ENCODE measurements at places on chromosomes 5 and 9.

GRCh38 chr5:56812110-56812509 lies 3.2 kb upstream of the MAP3K1 start:
- no peak for DNase-seq

GRCh38 chr5:171162165-171162564 lies 146.9 kb upstream of the TLX3 start:
- DNase-seq: no peak

DNA sequence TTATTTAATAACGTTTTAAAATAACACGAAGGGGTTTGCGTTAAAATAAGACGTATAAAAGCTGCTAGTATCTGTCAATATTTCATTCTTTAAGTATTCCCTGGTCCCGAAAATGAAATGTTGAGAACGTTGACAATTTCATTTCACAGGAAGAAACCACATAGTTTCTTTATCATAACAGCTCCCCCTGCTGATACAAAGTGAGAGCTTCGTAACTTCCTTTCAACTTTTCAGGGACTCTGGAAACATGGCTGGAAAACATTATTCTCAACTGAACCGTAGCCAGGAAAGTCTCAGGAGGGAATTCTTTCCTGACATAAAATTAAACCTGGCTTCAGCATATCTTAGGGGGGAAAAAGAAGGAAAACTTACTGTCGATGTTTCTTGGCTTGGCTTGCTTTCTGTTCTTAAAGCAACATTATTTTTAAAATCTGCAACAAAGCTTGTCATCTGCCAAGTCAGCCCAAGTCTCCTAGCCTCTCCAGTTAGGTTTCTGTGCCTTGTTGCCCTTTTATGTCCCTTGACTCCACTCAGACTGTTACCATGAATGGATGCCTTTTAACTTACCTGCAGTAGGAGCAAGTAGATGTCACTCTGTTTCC lies 122.9 kb upstream of the DAB2 start:
- peak; percentile 68 for DNase-seq

GRCh38 chr9:133932181-133932580 lies 59.9 kb downstream of the VAV2 start:
- DNase-seq: no peak

GRCh38 chr9:77427256-77427927 lies 220.7 kb downstream of the GNA14 start:
- DNase-seq: no peak

GRCh38 chr5:134590992-134591659 lies 41.5 kb downstream of the SAR1B start:
- no peak for DNase-seq

GRCh38 chr5:66553368-66553912 lies 42.8 kb upstream of the MAST4 start:
- no peak for DNase-seq

GRCh38 chr5:145682197-145682899 lies 152.8 kb downstream of the PRELID2 start:
- no peak for DNase-seq

DNA sequence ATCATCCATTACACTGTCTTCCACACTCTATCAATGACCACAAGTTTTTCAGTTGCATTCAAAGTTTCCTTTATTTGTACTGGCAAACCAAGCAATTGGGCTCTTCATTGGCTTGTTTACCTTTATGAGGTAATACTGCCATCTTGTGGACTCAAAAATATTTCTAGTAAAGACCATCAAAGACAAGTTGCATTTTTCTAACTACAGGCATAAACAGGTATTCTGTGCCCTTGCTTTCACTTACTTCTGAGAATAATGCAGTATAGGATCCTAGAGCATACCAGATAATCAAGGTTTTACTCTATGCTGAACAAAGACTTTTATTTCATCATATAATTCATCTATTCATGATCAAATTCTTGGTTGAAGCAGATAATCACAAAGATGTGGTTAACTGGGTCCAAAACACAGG lies 173.7 kb upstream of the POU5F2 start:
- DNase-seq: peak; percentile 52

DNA sequence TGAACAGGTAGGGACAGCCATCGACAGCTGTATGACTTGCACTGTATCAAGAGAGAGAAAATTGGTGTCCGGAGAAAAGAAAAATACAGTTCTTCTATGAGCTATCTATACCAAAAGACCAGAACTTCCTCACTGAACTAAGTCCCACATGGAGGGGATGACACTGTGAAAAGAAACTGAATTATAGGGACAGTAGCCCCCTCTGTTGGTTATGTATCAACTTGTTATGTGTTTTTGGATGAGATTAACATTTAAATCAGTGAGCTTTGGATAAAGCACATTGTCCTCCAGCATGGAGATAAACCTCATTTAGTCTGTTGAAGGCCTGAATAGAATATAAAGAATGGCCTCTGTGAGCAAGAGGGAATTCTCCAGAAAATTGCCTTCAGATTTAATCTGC lies 176.6 kb upstream of the SH3GL2 start:
- DNase-seq: peak; percentile 51

GRCh38 chr9:86846656-86847055 lies 100.7 kb downstream of the GAS1 start:
- no peak for DNase-seq

DNA sequence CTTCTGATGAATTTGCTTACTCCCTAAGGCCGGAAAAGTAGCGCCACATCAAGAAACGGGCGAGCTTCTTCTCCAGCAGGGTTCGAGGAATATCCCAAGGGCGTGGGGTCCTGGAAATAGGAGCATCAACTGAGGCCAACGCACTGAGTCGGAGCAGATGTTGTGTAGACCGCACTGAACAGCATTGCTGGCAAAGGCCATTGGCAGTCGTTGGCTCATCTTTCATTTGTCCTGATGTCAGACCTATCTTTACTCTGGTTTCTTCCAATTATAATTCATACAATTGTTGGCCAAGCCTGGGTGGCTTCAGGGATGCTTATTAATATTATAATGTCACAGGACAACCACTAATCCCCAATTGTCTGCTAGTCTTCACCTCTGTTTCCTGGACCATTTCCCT lies 26.5 kb downstream of the ZBTB34 start:
- no peak for DNase-seq

GRCh38 chr5:142568283-142568995 lies 117.5 kb downstream of the FGF1 start:
- no peak for DNase-seq

DNA sequence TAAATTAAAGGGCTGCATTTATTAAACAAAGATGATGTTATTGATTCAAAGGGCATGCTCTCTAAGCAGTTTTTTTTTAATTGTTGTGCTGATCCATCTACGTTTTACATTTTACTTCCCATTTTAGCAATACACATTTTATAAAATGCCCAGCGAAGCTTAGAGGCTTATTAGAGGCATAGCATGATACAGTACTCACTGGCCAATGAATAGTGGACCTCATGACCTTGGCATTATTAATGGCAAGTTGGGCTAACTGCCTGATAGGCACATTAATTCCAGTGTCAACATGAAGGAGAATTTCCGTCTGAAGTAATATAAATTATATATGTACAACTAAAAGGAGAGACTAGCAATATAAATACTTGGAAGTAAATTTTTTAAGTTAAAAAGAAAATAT lies 837.2 kb downstream of the EFNA5 start:
- no peak for DNase-seq

- no peak for DNase-seq
These were observed 45.8 kb downstream of the PLPP7 start for GRCh38 chr9:131335368-131335755.

DNA sequence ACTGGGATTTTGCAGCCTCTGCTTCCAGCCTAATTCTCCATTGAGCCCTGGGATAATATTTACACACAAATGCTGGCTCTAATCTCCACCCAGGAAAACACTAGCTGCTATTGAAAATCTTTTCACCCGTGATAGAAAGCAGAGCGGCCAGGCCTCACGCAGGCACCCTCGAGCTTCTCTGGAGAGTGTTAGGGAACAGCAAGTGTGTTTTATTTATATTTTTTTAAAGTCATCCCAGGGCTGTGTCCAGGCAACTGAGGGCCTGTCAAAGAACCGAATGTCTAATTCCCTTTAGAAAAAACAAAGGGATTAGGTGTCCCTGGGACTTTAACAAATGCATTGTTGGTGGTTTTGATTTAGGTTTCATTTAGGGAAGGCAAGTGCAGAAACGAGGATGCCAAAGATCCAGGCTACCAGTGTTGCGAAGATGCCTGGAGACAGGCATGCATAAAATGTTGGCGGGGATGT lies 51.2 kb upstream of the SPRY4 start:
- no peak for DNase-seq

GRCh38 chr9:114538241-114538640 lies 33.0 kb upstream of the WHRN start:
- peak; percentile 18 for DNase-seq

- no peak for DNase-seq
These were observed 2.8 kb upstream of the HSDL2 start for GRCh38 chr9:112377087-112377486.

GRCh38 chr5:100252944-100253343 lies 282.2 kb upstream of the FAM174A start:
- DNase-seq: no peak

DNA sequence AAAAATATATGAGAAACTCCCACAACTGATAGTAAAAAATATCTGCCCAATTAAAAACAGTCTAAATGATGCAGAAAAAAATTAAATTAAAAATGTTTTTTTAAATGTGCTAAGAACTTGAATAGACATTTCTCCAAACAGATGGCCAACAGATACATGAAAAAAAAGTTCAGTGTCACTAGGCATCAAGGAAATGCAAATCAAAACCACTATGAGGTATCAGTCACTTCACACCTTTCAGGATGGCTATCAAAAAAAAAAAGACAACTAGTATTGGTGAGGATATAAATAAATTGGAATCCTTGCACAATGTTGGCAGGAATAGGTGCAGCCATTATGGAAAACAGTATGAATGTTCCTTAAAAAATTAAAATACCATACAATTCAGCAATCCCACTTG lies 16.6 kb downstream of the ZNF131 start:
- no peak for DNase-seq

DNA sequence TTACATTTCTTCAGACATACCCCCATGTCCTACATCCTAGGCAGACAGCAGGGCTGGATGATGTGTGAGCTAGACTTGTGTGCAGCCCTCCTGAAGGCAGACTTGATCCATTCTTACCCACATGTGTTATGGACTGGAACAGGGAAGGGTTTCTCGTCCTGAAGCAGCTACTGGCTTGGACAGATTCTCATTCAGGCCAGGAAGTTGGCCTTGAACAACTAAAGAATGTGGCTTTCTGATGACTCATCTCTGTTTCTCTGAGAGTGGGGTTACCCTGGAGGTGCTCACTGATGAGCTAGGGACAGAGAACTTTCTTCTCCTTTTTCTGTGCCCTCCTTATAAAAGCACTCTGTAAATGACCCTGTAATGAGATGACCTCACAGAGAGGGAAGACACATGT lies 246.5 kb downstream of the PCSK5 start:
- DNase-seq: peak; percentile 57

- DNase-seq: peak; percentile 37
These were observed 750 bp downstream of the DNM1 start for GRCh38 chr9:128203707-128204551.

DNA sequence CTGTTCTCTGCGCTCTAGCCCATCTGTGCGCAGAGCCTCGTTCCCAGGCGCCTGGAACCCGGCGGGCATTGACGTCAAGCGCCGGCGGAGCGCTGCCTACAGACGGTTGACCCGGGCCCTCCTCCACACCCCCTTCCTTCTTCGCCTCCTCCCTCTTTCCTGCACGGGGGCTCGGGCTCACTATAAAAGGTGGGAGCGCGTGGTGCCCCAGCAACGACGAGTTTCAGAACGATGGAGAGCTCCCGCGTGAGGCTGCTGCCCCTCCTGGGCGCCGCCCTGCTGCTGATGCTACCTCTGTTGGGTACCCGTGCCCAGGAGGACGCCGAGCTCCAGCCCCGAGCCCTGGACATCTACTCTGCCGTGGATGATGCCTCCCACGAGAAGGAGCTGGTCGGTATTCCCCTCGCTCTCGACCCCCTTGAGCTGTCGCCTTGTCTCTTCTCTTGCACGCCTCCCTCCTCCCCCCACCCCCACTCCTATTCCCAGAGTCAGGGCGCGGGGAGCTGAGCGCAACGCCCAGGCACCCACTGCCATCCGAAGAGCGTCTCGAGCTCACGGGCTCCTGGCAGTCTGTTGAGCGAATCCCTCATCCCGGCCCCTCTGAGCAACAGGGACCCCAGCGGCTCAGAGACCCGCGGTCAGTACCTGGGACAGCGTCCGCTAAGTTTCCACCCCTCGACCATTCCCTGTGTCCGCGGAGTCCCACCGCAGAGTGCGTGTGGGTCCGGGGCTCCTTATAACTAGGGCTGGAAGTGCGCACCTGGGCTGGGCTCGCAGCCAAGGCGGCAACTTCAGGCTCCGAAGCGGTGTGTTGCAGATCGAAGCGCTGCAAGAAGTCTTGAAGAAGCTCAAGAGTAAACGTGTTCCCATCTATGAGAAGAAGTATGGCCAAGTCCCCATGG lies at the start of gene CARTPT:
Gene CARTPT (plus strand): TSS at position 213 of the 902 bp plus-strand sequence. CDS start 19 bp downstream, at position 232.
- DNase-seq: no peak

DNA sequence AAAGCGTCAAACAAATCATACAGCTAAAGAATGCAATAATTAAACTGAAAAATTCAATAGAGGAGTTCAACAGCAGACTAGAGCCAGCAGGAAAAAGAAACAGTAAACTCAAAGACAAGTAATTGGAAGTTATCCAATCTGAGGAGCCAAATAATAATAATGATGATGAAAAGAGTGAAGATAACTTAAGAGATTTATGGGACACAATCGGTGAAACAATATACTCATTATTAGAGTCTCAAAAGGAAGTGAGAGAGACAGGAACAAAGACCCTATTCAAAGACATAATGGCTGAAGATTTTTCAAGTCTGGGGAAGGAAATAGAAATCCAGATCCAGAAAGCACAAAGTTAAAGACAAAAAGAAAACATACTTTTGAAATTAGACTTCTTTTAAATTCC lies 263.9 kb upstream of the NR4A3 start:
- DNase-seq: no peak

DNA sequence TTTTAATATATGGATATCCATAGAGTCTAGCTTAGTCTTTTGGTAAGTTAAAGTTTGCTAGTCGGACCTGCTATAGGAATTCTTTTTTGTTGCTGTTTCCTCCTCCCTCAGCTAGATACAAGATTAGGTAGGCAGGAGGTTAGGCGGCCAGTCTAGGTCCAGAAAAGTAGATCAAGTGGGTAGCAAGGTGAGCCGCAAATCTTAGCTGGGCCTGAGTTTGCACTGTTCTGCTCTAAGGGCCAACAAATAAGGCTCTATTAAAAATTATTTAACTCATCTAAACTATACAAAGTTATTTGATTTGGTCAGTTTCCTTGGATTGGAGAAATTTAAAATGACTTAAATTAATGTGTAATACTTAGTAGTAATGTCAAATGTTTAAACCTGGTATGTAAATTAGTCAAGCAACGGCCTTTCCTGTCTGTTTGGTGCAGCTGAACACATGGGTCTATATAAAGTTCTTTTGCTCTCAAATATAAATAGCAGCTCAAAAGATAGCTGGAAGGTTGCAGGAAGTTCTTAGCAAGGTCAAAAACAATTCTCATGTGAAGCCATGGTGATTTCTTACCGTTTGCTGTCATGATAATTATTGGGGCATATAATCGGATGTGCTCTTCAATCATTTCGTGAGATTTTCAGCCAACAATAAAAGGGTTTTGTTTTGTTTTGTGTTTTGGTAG lies 72.0 kb downstream of the PRKACG start:
- DNase-seq: no peak

GRCh38 chr5:126631920-126632319 lies 31.2 kb downstream of the PHAX start:
- DNase-seq: no peak

GRCh38 chr5:78763659-78764189 lies 115.2 kb upstream of the LHFPL2 start:
- no peak for DNase-seq

- DNase-seq: no peak
These were observed 1.4 kb upstream of the CHSY3 start for GRCh38 chr5:129902816-129903215.

- no peak for DNase-seq
These were observed 2035.5 kb upstream of the ACO1 start for GRCh38 chr9:30348904-30349303.

Measured in Kasumi-1 (cell line).